ENCODE measurements at places on chromosomes 7 and 10. TPM values are rescaled to one million over a fixed set of nuclear protein-coding genes. Genes with fewer than 3 reads are reported as not detected.

DNA sequence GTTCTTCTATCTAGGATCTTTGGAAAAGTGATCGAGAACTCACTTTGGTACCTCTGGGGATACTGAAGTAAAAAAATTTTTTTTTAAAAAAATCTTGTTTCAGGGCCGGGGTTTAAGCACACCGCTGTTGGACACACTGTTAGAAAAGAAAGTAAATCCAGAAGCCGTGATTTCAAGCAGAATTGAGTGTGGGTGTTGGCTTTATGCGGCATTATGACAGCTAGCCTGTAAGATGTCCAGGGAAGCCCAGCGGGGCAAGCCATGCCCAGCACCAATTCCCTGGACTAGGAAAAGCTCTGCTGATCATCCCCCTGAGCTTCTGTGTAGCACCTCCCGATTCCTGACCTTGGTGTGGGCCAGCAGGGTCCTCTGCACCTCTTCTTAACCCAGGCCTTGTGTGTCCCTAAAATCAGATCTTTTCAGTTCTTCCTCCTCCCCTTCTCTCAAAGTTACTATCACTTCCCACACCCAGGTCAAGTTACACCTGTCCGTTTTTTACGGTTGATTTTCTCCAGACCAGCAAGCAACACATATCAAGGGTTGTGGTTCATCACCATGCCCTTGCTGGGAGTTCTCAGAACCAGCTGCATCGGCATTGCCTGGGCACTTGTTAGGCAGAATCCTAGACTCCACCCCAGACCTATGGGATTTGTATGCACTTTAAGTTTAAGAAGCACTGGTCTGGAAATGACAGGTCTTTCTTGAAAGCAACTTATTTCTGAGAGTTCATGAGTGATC, 205.3 kb downstream of the TAX1BP1 start:
- H3K27ac ChIP-seq: no peak overlapping the region
- peaks cover 7% of the 10 kb centered on the region for H3K36me3 ChIP-seq
- H3K4me3 ChIP-seq: no peak overlapping the region
- H3K27me3 ChIP-seq: no peaks in the 10 kb centered on the region
- DNase-seq: no peak

- H3K4me3 ChIP-seq: no peak overlapping the region
- no peak for DNase-seq
Observed at GRCh38 chr7:90061077-90061476, 93.2 kb upstream of the STEAP1 start.

- H3K27me3 ChIP-seq: no peaks in the 10 kb centered on the region
- H3K4me3 ChIP-seq: no peak overlapping the region
- no peak overlapping the region for H3K27ac ChIP-seq
- no peaks in the 10 kb centered on the region for H3K36me3 ChIP-seq
- peaks cover 16% of the 10 kb centered on the region for H3K4me1 ChIP-seq
Observed at GRCh38 chr7:117024811-117025210, 71.5 kb downstream of the ST7 start.

DNA sequence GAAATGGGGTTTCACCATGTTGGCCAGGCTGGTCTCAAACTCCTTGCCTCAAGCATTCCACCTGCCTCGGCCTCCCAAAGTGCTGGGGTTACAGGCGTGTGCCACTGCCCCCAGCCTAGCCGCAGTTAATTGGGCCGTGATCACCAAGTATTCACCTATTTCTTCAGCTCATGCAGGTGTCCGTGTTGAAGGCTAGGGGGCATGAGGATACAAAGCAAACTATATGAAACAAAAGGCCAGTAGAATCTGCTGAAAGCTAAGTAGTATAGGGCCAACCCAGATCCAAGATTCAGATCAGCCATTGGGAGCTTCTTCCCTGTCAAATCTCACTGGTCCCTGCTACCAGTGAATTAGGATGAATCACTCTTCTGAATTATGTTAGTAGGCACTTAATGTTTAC, 73.4 kb downstream of the LRRC4 start:
- no peaks in the 10 kb centered on the region for H3K27me3 ChIP-seq
- no peak overlapping the region for H3K27ac ChIP-seq
- peaks cover 11% of the 10 kb centered on the region for H3K4me1 ChIP-seq
- H3K4me3 ChIP-seq: no peak overlapping the region
- DNase-seq: no peak

GRCh38 chr10:10126218-10126617, 891.5 kb upstream of the CELF2 start:
- H3K27ac ChIP-seq: no peak overlapping the region
- H3K4me3 ChIP-seq: no peak overlapping the region
- H3K4me1 ChIP-seq: no peaks in the 10 kb centered on the region
- no peak for DNase-seq
- no peaks in the 10 kb centered on the region for H3K27me3 ChIP-seq
- H3K36me3 ChIP-seq: no peaks in the 10 kb centered on the region

DNA sequence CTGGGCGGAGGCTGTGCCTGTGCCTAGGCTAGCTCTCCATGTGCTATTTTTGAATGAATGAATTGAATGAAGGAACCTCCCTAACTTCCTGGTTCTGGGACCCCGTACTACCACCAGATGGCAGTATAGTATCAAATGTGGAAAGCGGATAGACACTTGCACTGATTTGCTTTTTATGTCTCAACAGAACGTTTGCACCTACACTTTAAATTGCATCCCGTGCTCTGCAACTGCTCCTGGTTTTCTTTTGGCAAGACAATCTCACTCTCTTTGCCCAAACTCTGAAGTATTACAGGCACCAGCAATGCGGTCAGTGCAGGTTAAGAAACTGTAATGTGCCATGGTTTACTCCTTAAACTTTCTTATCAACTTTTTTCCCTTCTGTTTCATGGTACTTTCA, 6.5 kb downstream of the FZD8 start:
- peaks cover 28% of the 10 kb centered on the region for H3K27me3 ChIP-seq
- H3K4me3 ChIP-seq: no peak overlapping the region
- H3K27ac ChIP-seq: no peak overlapping the region
- peaks cover 12% of the 10 kb centered on the region for H3K4me1 ChIP-seq
- H3K36me3 ChIP-seq: no peaks in the 10 kb centered on the region
- DNase-seq: peak; percentile 41

GRCh38 chr7:672891-673290, 53.6 kb upstream of the DNAAF5 start:
- DNase-seq: no peak
- H3K4me3 ChIP-seq: no peak overlapping the region
- peaks cover 16% of the 10 kb centered on the region for H3K36me3 ChIP-seq

NANOS1 gene
- total RNA-seq: 0.15 TPM

DNA sequence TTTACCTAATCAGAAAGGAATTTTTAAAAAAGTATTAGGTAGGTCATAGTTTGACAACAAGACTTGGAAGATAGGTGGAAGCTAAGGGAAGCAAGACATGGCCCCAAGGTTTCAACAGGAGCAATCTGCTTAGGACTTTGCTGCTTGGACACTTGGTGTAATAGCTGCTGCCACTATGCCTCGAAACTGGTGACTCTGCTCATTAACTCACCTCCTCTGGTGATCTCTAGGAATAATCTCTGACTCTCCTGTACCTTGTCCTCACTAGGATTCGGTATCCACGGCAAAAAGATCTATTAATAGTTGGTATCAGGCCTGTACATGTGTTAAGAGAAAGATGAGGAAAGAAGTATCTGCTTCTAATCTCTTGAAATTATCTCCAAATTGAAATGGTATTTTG, 53.1 kb downstream of the PTEN start:
- H3K36me3 ChIP-seq: peaks cover 42% of the 10 kb centered on the region
- no peak overlapping the region for H3K4me3 ChIP-seq
- no peak for DNase-seq
- no peak overlapping the region for H3K27ac ChIP-seq
- H3K27me3 ChIP-seq: no peaks in the 10 kb centered on the region
- H3K4me1 ChIP-seq: peaks cover 43% of the 10 kb centered on the region

GRCh38 chr10:122505011-122505410, 43.7 kb downstream of the HTRA1 start:
- DNase-seq: no peak
- H3K27me3 ChIP-seq: no peaks in the 10 kb centered on the region
- no peaks in the 10 kb centered on the region for H3K4me1 ChIP-seq
- H3K4me3 ChIP-seq: no peak overlapping the region

- no peak overlapping the region for H3K4me3 ChIP-seq
- H3K27me3 ChIP-seq: peaks cover 7% of the 10 kb centered on the region
- no peaks in the 10 kb centered on the region for H3K36me3 ChIP-seq
- H3K27ac ChIP-seq: no peak overlapping the region
- no peaks in the 10 kb centered on the region for H3K4me1 ChIP-seq
Observed at GRCh38 chr10:86191686-86192085, 174.9 kb downstream of the GRID1 start.

DNA sequence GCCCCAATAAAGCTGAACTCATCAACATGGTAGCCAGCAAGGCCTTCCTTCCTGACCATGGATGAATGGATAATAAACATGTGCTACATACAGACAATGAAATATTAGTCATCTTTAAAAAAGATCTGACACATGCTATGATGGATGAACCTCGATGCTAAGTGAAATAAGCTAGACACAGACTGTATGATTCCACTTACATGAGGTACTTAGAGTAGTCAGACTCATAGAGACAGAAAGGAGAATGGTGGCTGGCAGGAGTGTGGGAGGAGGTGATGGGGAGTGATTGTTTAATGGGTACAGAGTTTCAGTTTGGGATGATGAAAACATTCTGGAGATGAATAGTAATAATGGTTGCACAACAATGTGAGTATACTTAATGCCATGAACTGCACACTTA, 114.1 kb upstream of the SORCS3 start:
- peaks cover 2% of the 10 kb centered on the region for H3K27me3 ChIP-seq
- H3K36me3 ChIP-seq: no peaks in the 10 kb centered on the region
- peak; percentile 13 for DNase-seq
- H3K27ac ChIP-seq: no peak overlapping the region

DNA sequence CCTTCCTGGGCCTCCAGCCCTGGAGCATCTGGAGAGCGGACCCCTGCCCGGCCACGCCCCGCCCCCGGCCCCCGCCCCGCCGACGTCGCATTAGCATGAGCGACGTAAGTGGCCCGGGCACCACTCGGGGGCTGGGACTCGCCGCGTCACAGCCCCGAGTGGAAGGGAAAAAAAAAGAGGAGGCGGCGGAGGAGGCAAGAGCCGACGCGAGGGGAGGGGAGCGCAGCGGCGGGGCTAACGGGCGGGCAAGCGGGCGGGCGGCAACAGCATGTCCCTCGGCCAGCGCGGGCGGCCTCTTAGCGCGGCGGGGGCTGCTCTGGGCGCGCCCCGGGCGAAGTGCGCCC, at the start of gene SLC18A3:
SLC18A3 (plus strand) TSS at position 197 of the 344 bp plus-strand sequence. CDS start 431 bp downstream, outside the sequence.
- H3K4me1 ChIP-seq: peaks cover 9% of the 10 kb centered on the region
- H3K36me3 ChIP-seq: peaks cover 5% of the 10 kb centered on the region
- no peak for DNase-seq
- H3K27me3 ChIP-seq: peaks cover 63% of the 10 kb centered on the region
- H3K4me3 ChIP-seq: no peak within 1 kb of the TSS

GRCh38 chr7:151390598-151391357, 19.1 kb downstream of the WDR86 start:
- no peaks in the 10 kb centered on the region for H3K27me3 ChIP-seq
- DNase-seq: no peak
- H3K4me3 ChIP-seq: no peak overlapping the region
- H3K27ac ChIP-seq: no peak overlapping the region
- H3K36me3 ChIP-seq: no peaks in the 10 kb centered on the region

GRCh38 chr10:75102830-75103673, 8.4 kb upstream of the SAMD8 start:
- H3K27ac ChIP-seq: no peak overlapping the region
- no peaks in the 10 kb centered on the region for H3K4me1 ChIP-seq
- H3K27me3 ChIP-seq: no peaks in the 10 kb centered on the region
- no peak for DNase-seq
- no peaks in the 10 kb centered on the region for H3K36me3 ChIP-seq

GRCh38 chr7:45884136-45884535, 4.2 kb upstream of the IGFBP1 start:
- no peak for DNase-seq
- H3K36me3 ChIP-seq: no peaks in the 10 kb centered on the region
- no peak overlapping the region for H3K4me3 ChIP-seq
- peaks cover 2% of the 10 kb centered on the region for H3K4me1 ChIP-seq
- peaks cover 29% of the 10 kb centered on the region for H3K27me3 ChIP-seq
- H3K27ac ChIP-seq: no peak overlapping the region

OR2A1 gene
- not detected for total RNA-seq

DNA sequence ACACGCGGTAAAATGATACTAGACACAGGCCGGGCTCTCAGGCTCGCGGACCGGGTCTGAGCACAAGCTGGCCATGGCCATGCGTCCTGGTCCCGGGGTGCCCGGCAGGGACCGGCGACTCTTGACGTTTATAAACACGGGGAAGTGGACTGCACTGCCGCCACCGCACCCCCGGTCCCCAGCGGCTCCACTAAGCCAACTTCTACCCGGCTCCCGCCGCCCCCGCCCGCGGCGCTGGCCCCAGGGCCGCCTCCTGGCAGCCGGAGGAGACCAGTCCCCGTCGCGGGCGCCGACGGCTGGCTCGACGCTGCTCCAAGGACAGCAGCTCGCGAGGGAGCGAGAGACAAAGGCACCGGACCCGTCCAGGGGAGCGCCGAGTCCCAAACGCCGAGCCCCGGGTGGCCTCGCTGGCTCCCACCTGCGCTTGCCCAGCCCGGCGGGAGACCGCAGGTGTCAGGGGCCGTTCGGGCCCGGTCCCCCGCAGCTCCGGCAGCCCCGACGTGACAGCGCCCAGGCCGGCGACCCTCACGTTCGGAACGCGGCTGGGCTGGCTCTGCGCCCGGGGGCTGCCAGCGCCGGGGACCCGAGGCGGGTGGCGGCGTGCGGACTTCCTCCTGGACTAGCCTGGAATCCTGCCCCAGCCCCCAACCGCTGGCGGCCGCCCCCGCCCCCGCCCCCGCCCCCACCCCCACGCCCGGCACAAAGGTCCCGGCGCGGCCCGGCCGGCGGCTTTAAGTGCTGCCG, 517 bp downstream of the ITGB1 start:
- peaks cover 64% of the 10 kb centered on the region for H3K4me1 ChIP-seq
- peak; percentile 65 for DNase-seq
- peaks cover 4% of the 10 kb centered on the region for H3K27me3 ChIP-seq
- H3K27ac ChIP-seq: peak overlapping the region; percentile 83
- peaks cover 2% of the 10 kb centered on the region for H3K36me3 ChIP-seq

GRCh38 chr7:110750931-110751605, 339.9 kb upstream of the LRRN3 start:
- no peaks in the 10 kb centered on the region for H3K27me3 ChIP-seq
- H3K4me1 ChIP-seq: no peaks in the 10 kb centered on the region
- DNase-seq: no peak
- no peak overlapping the region for H3K4me3 ChIP-seq

DNA sequence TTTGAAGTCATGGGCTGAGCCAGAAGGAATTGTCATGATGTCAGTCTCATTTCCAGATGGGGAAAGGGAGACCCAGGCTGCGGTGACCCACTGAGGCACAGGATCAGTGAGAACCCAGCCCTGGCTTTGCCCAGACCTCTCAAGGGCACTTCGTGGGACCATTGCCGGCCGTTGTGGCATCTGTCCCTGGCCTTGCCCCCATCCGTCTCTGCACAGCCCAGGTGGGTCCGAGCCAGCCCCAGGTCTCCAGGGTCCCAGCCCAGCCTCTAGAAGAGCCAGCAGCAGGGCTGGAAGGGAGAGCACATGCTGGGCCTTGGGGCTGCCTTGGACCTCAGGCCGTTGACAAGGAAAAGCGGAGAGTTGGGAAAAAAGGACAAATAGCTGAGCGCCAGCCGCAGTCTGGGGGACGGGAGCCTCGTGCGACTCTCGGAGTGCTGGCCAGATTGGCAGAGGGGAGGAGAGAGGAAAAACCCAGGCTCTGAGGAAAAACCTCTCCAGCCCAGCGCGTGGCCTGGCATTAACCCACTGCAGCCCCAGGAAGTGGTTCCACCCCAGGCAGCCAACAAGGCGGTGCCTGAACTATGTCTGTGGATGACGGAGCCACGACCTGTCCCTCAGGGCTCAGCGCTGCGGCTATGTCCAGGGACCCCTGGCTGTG, 30.2 kb downstream of the GRIFIN start:
- H3K4me3 ChIP-seq: no peak overlapping the region
- H3K27me3 ChIP-seq: no peaks in the 10 kb centered on the region
- no peaks in the 10 kb centered on the region for H3K4me1 ChIP-seq
- H3K36me3 ChIP-seq: no peaks in the 10 kb centered on the region
- no peak for DNase-seq
- H3K27ac ChIP-seq: no peak overlapping the region
